ENCODE measurements at places on chromosomes 7 and 10.

DNA sequence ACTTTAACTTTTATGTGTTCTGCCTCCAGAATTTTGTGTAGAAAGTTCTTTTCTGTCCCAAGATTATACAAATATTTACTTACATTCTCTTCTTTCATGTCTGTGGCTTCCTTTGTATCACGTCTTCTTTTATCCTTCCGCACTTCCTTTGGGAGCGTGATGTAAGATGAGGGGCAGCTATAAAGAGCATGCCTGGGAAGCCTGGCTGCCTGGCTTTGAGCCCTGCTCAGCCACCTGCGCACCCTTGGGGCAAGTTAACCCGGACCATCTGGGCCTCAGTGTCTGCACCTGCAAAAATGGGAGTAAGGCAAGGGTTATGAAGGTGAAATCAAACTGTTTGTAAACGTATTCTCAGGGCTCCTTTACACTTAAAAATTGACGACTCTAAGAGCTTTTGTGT, 25.2 kb downstream of the PALD1 start:
- DNase-seq, result no peak

DNA sequence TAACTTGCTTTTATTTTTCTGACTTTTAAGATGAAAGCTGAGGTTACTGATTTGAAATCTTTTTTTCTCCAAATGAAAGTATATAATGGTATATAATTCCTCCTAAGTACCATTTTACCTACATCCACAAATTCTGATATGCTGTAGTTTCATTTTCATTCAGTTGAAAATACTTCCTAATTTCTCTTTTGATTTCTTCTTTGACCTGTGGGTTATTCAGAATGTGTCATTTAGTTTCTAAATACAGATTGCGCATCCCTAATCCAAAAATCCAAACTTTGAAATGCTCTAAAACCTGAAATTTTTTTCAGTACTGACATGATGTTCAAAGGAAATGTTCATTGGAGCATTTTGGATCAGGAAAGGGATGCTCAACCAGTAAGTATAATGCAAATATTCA, 168.7 kb downstream of the CELF2 start:
- DNase-seq, result no peak

- no peak for DNase-seq
Observed at GRCh38 chr7:123661765-123662164, 6.1 kb downstream of the LMOD2 start.

DNA sequence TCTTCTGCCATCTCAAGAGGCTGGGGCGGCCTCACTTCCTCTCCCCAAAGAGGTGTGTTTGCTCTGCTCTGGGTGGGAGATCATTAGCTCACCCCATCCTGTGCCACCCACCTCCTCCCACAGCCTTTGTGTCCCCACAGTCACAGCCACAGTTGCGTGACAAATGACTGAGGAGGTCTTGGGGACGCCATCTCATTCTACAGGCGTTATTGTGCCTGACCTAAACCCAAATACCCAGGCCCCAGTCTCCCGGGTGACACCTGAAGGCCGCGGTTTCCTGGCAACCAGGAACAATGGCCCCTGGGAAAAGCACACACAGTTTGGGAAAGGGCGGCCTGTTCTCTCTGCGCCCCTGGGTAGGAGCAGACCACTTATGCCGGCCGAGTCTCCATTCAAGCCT, 51.6 kb downstream of the SLIT1 start:
- DNase-seq, result no peak

DNA sequence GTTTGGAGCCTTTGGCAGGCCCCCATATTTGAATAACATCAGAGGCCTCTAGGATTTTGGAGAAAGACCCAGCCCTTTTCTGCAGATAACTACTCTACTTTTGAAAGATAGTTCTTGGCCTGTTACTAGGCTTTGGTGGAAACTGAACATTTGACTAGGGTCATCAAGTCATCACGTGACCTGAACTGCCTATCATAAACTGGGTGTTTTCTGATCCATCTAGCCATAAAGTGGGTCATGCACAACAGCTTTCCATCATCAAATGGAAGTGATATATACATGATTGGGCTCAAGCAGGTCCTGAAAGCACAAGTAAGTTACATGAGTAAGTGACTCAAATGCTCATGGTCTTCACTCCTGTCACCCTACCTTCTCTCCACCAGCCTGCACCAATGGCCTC, 552.3 kb upstream of the GRM3 start:
- DNase-seq, result no peak

DNA sequence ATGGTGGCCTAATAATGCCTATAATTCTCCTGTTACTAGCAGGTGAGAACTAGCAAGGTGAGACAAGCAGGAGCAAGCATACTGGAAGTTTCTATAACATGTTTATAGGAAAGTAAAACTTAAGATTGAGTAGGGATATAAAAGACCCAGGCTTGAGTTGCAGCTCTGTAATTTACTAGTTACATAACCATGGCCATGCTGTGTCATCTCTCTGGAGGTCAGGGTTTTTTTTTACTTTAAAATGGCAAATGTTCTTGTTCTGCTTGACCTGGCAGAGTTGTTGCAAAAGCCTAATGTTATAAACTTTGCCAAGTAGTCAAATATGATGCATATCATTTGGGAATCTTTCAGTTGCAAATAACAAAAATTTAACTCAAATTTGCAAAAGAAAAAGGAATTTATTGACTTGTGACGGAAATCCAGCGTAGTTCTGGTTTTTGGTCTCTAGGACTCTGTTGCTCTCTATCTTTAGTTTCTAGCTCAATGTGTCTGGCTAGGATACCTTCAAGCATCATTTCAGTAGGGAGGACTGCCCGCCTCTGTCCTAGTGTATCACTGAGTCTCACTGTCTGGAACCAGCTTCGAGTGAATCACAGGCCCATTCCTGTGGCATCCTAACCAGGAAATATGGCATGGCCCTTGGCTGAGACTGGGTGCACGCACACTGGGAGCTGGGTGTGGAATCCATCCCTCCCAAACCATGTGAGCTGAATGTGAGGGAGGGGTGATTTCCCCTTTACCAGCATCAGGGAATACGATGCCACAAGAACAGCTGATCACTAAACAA, 67.9 kb downstream of the ADAM22 start:
- no peak for DNase-seq

GRCh38 chr10:121027371-121027770, 176.2 kb downstream of the WDR11 start:
- DNase-seq, result no peak

DNA sequence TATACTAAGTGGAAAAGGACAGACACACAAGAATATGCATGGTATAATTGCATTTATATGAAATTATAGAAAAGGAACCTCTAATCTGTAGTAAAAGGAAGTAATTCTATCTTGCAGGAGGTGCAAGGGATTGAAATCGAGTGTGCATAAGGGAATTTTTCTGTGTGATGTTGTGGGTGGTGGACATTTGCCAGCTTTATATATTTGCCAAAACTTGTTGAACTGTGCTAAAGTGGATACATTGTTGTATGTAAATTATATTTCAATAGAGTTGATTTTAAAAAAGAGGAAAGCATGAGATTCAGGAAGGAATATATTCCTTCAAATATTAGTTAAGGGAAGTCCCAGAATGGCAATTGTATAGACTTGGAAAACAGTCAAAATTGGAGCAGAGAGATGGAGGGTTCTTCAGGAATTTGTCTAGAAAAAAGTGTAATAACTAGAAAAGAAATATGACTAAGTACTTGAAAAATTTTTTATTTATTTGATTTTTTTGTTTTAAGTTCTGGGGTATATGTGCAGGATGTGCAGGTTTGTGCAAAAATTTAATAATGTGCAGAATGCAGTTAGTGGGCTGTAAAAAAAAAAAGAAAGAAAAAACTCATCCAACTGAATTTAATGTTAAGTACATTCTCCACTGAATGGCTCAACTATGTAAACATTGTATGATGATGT, 96.1 kb downstream of the ARL4A start:
- no peak for DNase-seq

DNA sequence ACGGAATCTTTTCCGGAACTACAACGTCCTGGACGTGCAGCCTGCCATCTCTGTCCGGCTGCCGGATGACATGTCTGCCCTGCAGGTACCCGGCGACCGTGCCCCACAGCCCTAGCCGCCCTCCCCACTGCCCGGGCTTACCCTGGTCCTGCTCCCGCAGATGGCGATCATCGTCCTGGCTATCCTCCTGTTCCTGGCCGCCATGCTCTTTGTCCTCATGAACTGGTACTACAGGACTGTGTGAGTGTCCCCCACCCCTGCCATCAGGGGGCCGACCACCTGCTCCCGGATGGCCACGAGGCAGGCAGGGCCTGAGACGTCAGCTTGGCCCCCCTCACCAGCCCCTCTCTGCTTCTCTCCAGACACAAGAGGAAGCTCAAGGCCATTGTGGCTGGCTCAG, 38.0 kb upstream of the VSIR start:
- DNase-seq, result no peak

- peak; percentile 91 for DNase-seq
Observed at GRCh38 chr7:102125127-102125596, 161.5 kb upstream of the SH2B2 start.

DNA sequence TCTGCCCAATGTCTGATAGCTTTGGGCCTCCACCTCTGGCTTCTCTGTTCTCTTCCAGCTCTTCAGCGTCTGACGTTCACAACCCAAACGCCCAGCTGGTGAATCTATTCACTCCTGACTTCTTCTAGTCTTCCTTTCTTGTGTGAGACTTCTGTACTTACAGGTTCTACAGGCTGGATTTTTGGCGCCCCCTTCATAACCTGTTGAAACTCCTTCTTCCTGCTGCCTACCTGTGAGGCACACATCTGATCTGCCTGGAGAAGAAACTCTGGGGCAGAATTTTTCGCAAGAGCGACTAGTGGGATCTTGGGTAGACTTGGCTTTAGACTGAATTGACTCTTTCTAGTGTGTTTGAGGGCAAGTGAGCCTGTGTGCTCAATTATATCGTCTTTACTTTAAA, 249.3 kb downstream of the REEP3 start:
- no peak for DNase-seq

GRCh38 chr10:118840071-118840775, 85.5 kb upstream of the CACUL1 start:
- DNase-seq, result peak; percentile 29

DNA sequence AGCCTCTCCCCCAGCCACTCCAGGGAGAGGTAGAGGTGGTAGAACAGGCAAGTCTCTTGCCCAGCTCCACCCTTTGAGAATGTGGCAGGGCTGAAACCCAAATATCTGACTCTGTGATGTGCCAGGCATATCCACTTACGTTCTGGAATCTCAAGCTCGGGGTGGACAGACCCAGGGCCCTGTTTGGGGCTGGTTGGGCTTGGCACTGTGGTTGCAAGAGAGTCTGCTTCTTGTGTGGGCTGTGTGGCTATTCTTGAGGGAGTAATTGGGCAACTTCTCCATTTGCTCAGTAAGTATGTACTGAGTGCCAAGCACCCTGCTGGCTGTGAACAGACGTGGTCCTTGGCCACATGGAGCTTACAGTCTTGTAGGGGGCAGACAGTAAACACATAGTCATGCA, 4.7 kb downstream of the UBTD1 start:
- DNase-seq, result no peak

DNA sequence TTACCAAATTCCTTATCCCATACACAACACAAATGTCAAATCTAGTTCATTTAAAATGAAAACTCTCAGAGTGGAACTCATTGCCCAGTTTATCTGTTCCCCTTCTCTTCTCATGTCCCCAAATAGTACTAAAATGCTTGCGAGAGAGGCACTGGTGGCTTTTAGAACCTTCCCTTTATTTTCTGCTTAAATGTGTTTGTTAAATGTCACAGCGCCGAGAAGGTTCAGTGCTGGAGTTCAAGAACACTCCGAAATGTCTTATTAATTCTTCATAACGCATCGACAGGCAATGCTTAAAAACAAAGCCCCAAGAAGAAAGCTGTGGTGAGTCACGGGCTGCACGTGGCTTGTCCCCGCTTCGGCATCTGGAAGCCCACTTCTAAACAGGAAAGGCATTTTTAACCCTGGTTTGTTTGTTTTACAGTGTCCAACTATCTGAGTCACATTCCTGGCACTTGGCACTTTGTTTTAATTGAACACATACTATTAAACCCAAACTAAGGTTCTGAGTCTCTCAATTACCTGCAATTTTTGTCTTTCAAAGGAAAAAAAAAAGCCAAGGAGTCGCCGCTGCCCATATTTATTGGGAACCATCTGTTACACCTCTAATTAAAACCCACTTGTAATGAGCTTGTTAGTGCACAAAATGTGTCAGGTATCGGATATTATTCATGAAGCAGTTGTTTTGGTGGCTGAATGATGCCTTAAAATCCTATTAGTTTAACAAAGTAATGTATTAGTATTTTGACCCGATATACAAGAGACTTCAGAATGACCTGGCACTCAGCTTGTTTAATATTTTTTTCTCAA, 49.9 kb upstream of the MGMT start:
- peak; percentile 57 for DNase-seq

- DNase-seq, result no peak
Observed at GRCh38 chr10:97179731-97180362, 5.9 kb downstream of the SLIT1 start.

DNA sequence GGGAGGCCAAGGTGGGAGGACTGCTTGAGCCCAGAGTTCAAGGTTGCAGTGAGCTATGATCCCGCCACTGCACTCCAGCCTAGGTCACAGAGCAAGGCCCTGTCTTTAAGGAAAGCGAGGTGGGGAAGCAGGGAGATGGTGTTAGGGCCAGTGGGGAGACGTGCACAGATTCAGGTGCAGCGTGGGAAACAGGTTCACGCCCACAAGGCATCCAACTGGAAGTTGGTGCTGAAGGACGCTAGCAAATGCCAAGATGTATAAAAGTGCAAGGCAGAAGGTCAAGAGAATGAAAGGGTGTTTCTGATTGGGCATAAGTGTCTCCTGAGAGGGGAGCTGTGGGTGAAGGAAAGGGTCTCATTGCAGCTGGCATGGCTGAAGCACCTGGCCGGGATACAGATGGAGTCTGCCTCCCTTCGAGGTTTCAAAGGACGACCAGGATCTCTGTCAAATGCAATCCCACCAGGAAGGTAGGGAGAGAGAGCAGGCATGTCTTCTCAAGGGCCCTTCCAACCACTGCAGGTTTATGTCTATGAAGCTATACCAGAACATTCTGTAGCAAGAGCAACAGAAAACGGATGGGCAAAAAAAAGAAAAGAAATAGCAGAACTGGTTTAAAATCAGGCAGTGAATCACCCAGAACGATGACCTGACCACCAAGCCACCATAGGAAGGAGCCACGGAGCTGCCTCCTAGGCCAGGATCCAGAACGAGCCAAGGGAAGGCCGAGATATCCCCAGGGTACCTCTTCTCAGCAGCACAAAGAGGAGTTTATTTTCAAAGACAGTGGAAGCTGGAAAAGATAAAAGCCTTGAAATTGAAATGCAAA, 43.2 kb downstream of the GSDME start:
- no peak for DNase-seq

Data from H4 (cell line).